ENCODE measurements at places on chromosomes 6 and 20.
A peak's percentile ranks its signal among the peaks of the same experiment; 100 is the strongest.

DNA sequence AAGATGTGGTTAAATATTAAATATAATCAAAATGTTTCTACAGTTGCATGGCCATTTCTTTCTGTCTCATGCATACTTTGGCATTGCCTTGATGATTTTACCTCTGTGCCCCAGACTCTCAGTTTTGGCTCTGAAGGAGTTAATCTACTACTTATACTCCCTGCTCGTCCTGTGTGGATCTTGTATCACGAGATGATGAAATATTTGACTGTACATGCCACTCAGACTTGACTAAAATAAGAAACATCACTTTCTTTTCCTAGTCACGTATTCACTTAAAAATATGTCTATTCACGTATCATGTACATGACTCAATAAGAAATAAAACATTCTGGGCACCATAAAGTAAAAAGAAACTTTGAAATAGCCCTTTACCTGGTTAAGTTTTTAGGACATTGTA lies 397.7 kb downstream of the RFPL4B start:
- no peak for DNase-seq

DNA sequence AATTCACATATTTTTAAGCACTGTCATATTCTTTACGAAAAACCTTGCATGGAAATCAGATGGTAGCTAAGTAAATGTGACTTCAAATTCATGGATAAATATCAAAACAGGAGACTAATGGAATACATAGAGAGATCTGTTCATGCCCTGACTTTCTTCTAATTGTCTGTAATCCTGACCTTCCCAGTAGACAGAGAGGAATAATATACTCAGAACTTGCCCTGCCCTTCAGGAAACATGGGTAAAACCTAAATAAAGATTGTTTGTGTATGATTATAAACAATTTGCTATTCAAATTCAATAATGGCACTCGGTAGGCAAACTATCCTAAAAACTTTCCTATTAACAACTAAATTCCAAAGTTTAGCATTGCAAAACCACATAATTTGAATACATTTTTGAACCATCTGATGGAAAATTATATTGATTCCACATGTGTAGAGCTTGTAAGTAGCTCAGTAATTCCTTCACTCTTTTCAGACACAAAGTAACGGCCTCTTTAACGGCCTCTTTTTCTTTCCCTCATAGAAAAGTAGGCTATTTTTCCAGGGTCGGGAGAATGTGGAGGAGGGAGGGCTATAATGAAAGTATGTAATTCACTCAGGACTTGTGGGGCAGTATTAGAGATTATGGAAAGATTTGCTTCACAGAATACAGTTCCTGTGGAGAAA lies 227.6 kb downstream of the ALDH8A1 start:
- no peak for DNase-seq

DNA sequence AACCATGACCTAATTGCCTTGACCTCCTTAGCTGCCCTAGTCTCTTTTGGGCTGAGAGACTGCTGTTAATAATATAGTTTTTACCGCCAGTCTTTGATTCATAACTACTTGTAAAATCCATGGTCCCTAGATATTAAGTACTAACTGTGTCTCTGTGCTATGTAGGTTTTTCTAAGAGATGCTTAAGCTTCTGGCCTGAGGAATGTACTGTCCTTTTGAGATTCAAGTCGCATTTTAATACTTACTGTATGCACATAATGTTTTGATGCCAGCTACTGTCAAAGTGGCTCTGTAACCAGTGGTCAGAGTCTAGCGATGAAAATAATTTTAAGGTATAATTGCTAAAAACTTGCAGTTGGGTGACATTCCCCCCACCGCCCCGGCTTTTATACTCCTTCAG lies 2.1 kb downstream of the AKAP12 start:
- no peak for DNase-seq

DNA sequence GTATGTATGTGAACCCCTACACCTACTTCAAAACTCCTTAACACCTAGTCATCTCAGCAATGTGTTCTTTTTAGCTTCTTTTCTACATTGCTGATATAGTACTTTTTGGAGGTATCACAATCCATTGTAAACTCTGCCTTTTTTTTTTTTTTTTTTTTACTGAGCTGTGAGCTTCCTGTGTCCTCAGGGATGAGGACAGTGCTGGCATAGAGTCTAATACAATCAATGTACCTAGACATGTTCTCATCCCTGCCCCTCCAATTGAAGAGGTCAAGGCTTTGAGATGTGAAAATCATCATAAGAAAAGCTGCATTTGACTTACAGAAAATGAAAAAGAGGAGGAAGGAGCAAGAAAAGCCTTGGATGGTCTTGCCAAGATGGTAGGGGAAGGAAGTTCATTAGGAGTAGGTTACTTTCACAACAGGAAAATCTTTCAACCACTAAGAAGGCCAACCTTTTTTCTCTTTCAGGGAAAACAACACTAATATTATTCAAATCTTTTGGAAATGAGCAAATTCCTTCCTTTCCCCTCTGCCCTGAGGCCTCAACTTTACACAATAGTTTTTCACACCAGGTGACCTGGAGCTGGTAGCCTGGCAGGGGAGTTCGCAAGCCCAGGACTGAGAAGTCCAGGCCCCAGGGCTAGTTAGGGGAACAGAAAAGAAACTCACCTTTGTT lies 2.8 kb upstream of the JARID2 start:
- no peak for DNase-seq

DNA sequence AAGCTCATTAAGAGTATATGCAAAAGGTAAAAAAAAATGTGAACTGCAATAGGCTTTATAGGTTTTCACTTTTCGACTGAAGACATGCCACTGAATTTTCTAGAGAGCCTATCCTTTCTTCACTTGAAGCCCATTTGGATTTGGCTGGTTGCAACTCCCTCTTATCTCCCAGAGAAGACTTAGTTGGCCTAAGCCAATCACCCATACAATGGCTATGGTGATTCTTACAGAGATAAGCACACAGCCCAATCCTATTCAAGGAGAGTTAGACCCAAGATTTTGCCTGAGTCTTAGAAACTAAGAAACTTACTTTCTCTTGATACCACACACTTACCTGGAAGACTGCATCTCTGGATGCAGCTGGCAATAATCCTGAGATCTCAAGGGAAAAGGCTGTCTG lies 167.3 kb upstream of the PTCHD4 start:
- no peak for DNase-seq

DNA sequence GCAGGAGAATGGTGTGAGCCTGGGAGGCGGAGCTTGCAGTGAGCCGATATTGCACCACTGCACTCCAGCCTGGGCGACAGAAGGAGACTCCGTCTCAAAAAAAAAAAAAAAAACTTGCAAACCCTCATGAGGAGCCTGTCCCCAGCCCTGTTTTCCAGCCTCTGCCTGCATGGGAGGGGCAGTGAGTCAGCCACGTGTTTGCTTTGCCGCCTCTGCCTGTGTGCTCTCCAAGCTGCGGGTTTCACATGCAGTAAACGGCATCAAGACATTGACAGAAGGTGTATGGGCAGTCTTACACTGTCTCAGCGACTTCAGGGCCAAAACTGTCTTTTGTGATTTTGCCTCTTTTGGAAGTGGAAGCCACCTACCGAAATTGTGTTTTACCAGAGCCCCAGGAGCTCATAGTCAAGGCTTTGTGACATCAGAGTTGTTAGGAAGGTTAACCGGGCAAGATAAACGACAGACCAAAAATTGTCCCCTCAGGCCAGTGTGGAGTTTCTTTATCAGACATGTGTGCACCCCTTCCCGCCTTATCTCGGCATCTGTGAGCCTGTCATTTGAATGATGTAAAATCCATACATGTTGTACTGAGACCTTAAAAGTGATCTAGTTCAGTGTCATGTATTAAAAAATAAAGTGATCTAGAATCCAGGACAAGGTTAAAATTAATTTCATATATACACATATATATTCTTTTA lies 52.9 kb downstream of the RPP40 start:
- DNase-seq: no peak

- peak; percentile 52 for DNase-seq
Measured at GRCh38 chr6:142692942-142693341, 252.0 kb downstream of the HIVEP2 start.

DNA sequence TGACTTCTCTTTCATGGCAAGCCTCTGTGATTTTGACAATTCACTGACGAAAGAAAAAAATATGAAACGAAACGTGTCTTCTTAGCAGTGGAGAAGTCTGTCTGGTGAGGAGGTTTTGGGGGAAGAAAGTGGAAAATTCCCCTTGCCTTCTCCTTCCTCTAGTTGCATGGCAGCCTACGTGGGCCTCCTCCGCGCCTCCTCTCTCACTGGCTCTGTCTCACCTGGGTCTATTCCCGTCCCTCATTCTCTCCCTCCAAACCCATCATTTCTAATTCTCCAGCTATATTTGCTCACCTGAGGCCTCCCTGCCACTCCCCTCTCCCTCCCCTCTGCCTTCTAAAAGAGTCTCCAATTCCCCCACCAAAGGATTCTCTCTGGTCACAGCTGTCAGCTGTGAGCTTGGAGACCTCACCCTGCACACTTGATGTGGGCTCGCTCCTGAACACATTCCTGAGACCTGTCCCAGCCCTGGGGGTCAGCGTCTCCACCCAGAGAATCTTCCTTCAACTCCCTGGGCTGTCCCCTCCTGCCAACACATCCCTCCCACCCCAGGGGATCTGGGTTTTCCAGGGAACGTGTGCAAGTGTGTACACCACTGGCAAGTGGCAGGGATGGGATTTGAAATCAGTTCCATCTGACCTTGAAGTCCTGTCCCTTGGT lies 159.6 kb upstream of the PMEPA1 start:
- DNase-seq: no peak

DNA sequence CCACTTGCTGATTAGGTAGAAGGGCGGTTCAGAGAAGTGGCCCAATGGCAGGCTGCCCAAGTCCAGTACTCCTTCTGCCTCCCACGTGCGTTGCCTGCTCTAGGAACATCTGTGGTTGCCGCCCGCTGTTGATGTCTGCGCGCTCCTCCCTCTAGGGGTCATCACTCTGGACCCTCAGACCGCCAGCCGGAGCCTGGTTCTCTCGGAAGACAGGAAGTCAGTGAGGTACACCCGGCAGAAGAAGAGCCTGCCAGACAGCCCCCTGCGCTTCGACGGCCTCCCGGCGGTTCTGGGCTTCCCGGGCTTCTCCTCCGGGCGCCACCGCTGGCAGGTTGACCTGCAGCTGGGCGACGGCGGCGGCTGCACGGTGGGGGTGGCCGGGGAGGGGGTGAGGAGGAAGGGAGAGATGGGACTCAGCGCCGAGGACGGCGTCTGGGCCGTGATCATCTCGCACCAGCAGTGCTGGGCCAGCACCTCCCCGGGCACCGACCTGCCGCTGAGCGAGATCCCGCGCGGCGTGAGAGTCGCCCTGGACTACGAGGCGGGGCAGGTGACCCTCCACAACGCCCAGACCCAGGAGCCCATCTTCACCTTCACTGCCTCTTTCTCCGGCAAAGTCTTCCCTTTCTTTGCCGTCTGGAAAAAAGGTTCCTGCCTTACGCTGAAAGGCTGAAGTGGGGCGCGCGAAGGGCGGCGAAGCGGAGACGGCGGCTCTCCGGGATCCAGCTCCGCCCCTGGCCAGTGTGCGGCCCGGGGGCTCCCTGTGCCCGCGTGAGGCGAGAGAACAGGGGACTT lies 8.5 kb downstream of the TRIM15 start:
- no peak for DNase-seq

DNA sequence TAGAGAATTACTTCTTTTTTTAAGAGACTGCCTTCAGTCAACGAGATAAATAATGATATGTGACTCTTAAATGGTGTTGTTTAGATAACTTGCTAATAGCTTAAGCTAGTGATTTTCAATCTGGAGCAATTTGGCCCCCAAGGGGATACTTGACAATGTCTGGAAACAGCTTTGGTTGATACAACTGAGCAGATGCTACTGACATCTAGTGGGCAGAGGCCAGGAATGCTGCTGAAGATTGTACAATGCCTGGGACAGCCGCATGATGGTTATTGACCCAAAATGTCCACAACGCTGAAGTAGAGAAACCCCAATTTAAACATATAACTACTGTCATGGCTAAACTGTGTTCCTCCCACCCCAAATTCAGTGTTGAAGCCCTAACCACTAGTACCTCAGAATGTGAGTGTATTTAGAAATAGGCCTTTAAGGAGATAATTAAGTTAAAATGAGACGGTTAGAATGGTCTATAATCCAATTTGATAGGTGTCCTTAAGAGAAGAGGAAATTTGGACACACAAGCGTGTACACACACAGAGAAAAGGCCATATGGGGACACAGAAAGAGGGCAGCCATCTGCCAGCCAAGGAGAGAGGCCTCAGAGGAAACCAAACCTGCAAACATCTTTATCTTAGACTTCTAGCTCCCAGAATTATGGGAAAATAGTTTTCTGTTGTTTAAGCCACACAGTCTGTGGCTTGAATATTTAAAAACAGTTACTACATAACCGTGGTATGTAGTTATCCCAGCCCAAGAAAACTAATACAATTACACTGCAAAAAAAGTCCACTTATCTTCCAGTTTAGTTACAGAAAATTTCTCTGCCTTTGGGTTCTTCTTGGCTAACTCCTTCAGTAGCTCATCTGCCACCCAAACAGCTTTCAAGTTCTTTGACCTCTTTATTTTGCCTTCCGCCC lies 22.2 kb downstream of the RWDD2A start:
- DNase-seq: peak; percentile 32

GRCh38 chr6:118198746-118199145 lies 291.7 kb downstream of the SLC35F1 start:
- no peak for DNase-seq

- DNase-seq: no peak
Measured at GRCh38 chr20:24098886-24099285, 110.3 kb upstream of the GGTLC1 start.

GRCh38 chr6:118659513-118660217 lies 8.3 kb upstream of the CEP85L start:
- DNase-seq: no peak

DNA sequence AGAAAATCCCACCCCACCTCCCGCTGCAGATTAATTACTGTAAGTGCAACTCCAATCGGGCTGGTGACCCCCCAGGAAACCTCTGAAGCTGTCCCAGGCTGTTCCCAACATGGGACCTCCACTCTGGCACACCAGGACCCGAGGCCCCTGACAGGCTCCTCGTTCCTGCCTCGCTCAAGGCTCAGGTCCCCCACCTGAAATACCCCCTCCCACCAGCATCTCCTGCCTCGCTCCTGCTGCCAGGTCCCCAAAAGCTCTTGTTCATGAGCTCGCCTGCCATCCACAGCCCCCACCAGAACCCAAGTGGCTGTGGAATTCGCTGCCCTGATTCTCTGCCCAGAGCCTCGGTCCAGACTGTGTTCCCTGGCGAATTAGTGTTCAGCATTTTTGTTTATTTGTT lies 26.1 kb downstream of the NPEPL1 start:
- DNase-seq: no peak

All from T-helper 1 cell (primary cell).